ENCODE measurements at places on chromosomes 13 and 19. TPM values are rescaled to one million over a fixed set of nuclear protein-coding genes. Genes with fewer than 3 reads are reported as not detected.

Gene SELENOV
- total RNA-seq, result not detected

Gene GARIN5B
- total RNA-seq, result not detected

Gene URAD
- total RNA-seq, result not detected

Gene POGLUT2
- 5.9 TPM for total RNA-seq

Gene IGFL1
- not detected for total RNA-seq

- H3K27me3 ChIP-seq, result no peaks in the 10 kb centered on the region
- H3K27ac ChIP-seq, result no peak overlapping the region
- H3K4me1 ChIP-seq, result no peaks in the 10 kb centered on the region
- no peak for DNase-seq
- no peak overlapping the region for H3K4me3 ChIP-seq
These were observed 11.4 kb downstream of the TMEM255B start for GRCh38 chr13:113770441-113770840.

DNA sequence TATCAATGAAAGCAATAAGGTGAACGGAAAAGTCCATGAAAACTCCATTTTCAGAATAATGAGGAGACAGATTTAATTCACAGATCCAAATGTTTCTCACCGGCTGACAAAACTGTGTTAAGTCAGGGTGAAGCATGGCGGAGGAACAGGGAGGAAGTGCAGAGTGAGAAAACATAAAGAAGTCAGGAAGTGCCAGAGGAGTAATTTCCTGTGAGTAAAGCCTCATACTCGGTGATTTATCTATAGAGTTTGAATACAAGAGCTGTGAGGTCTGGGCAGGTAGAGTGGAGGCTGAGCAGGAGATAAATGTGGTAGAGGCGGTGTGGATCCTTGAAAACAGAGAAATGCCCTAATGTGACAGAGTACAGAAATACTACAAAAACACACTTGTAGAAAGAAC is 11.4 kb downstream of the CARD8 start:
- peaks cover 31% of the 10 kb centered on the region for H3K4me1 ChIP-seq
- H3K4me3 ChIP-seq, result no peak overlapping the region
- H3K27me3 ChIP-seq, result no peaks in the 10 kb centered on the region
- H3K27ac ChIP-seq, result no peak overlapping the region
- DNase-seq, result no peak

DNA sequence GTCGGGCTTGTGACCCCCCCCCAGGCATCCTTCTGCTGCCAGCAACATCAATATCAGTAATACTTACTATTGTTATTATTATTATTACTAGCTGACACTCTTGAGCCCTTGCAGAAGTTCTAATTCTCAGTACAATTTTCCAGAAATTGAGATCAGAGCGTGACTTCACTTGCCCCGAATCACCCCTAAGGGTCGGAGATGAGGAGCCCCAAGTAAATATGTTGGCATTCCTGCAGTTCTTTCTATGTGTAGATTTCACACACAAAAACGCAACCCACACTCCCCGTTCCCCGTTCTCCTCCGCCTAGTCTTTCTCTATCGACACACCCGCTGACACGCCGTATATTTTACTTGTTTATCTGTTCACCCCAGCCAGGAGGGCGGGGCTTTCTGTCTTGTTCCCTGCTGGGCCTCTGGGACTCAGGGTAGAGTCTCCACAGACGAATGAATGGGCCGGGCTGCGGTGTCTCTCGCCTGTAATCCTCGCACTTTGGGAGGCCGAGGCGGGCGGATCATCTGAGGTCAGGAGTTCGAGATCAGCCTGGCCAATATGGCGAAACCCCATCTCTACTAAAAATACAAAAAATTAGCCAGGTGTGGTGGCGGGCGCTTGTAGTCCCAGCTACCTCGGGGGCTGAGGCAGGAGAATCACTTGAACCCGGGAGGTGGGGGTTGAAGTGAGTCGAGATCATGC is 14.7 kb downstream of the TLE5 start:
- peaks cover 12% of the 10 kb centered on the region for H3K4me1 ChIP-seq
- H3K27me3 ChIP-seq, result no peaks in the 10 kb centered on the region
- peak overlapping the region; percentile 62 for H3K27ac ChIP-seq
- peaks cover 4% of the 10 kb centered on the region for H3K36me3 ChIP-seq

- no peak for DNase-seq
- H3K27ac ChIP-seq, result no peak overlapping the region
- H3K4me3 ChIP-seq, result no peak overlapping the region
These were observed 60.6 kb upstream of the ZNF724 start for GRCh38 chr19:23310729-23311211.

DNA sequence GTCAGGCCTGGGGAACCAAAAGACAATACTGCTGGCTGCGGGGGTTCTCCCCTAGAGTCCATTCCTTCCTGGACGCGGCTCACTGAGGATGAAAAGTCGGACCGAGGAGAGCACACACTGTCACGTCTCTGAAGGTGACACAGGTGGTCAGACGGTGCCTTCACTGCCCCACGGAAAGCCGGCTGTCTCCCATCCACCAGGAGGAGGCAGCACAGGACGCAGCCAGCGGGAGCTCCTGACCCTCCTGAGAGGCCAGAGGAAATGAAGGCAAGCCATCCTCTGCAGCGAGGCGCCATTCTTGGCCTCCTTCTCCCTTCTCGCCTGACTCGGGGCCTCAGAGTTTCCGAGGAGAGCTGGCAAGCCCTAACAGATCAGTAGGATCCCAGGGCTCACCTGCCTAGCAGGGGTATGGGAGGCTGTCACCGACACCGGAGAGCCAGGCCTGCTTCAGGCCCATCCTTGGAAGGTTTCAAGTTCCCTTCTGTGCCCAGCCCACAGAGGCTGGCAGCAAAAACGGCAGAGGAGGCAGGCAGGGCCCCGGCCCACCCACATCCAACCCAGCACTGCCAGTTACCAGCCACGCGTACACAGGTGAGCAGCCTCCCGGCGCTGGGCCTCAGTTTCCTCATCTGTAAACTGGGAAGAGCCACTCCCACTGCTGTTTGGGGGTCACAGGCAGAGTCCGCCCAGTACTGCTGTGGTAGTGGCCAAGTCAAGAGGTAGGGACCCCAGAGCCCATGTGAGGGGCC is 4.5 kb downstream of the REXO1 start:
- peaks cover 24% of the 10 kb centered on the region for H3K36me3 ChIP-seq
- no peak for DNase-seq
- peak overlapping the region; percentile 11 for H3K27ac ChIP-seq
- no peak overlapping the region for H3K4me3 ChIP-seq
- H3K4me1 ChIP-seq, result peaks cover 84% of the 10 kb centered on the region

DNA sequence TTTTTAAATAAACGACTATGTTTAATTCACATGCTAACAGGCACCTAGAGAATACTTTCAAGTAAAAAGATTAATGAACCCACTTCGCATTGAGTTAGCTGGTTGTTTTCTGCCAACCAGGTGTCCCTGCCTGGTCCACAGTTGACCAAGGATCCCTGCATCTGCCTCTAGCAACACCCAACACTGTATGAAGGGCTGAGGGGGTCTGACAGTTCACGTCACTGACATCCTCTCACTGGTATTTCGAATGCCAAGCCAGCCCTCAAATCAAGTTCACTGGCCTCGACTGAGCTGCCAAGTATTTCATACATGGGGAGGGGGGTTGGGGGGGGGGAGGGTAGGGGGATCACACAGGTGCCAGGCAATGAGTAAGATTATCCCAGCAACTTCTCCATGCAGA is 25.4 kb downstream of the SLC25A30 start:
- no peaks in the 10 kb centered on the region for H3K27me3 ChIP-seq
- H3K4me1 ChIP-seq, result peaks cover 12% of the 10 kb centered on the region
- no peak overlapping the region for H3K27ac ChIP-seq
- no peak overlapping the region for H3K4me3 ChIP-seq

GRCh38 chr13:33649212-33649878 is 168.6 kb upstream of the RFC3 start:
- DNase-seq, result no peak
- no peaks in the 10 kb centered on the region for H3K27me3 ChIP-seq
- peaks cover 9% of the 10 kb centered on the region for H3K4me1 ChIP-seq

DNA sequence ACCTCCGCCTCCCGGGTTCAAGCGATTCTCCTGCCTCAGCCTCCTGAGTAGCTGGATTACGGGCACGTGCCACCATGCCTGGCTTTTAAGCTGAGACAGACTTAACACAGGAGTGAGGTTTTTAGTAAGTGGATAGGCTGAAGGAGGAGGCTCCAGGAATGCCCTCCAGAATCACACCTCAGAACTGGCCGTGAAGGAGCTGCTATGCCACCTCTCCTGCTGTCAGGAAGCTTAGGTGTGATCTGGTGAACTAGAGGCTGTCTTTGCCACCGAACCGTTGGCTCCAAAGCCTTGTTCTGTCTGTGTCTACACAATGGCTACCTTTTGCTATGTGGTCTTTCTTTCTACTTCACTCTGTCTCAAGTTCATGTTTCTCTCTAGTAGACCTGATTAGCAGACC is 4.2 kb downstream of the PDCD2L start:
- no peak overlapping the region for H3K27ac ChIP-seq
- peak; percentile 13 for DNase-seq
- H3K4me3 ChIP-seq, result no peak overlapping the region
- no peaks in the 10 kb centered on the region for H3K27me3 ChIP-seq

DNA sequence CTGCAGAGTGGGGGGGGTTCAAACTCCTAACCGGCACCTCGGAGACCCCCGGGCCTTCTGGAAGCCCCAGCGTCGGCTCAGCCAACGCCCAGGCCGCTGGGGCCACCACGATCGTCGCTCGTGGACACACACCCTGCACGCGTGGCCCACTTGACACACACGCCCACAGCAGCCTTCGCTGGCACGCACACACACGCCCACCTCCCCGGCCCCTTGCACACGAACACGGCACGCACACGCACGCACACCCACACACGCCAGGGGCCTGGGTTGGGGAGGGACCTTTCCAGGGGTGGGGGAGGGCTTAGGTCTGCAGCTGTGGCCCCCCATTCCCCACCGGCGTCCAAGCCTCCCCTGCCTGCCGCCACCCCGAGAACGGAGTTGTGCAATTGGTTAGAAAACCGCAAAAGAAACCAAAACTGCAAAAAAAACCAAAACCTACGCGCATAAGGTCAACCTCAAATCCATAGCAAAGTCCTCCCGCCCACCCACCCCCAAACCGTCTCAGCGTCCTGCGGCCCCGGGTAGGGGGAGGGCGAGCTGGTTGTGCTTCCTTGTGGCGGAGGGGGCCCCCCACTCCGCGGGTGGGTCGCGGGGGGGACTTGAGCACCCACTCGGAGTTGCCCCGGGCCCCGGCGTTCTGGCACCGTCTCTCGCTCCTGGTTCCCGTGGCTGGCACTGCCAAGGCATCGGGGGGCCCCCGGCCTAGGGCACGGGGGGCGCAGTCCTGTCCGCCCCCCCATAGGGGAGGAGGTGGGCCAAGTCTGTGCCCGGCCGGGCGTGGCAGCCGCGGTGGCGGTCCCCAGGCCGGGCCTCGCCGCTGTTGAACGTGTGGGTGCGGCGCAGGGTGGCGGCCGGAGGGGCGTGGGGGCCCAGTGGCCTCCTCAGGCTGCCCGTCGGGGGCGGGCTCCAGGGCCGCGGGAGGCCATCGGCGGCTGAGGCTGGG is 3.3 kb upstream of the LRG1 start:
- no peak for DNase-seq
- peak overlapping the region; percentile 58 for H3K27ac ChIP-seq
- peak overlapping the region; percentile 17 for H3K4me3 ChIP-seq
- H3K4me1 ChIP-seq, result no peaks in the 10 kb centered on the region

- peak overlapping the region; percentile 99 for H3K27ac ChIP-seq
- no peaks in the 10 kb centered on the region for H3K36me3 ChIP-seq
- DNase-seq, result no peak
- H3K4me3 ChIP-seq, result peak overlapping the region; percentile 81
These were observed 1.6 kb upstream of the RAP2A start for GRCh38 chr13:97432232-97432916.

- no peak overlapping the region for H3K27ac ChIP-seq
- H3K4me3 ChIP-seq, result no peak overlapping the region
- no peaks in the 10 kb centered on the region for H3K4me1 ChIP-seq
- no peaks in the 10 kb centered on the region for H3K36me3 ChIP-seq
These were observed 14.7 kb downstream of the CCDC169 start for GRCh38 chr13:36282821-36283432.

- H3K4me1 ChIP-seq, result peaks cover 7% of the 10 kb centered on the region
- peaks cover 54% of the 10 kb centered on the region for H3K27me3 ChIP-seq
These were observed 484 bp downstream of the IL11 start for GRCh38 chr19:55369653-55370304.

GRCh38 chr19:42628411-42629140 is 33.9 kb upstream of the CEACAM8 start:
- H3K27me3 ChIP-seq, result no peaks in the 10 kb centered on the region
- H3K4me1 ChIP-seq, result no peaks in the 10 kb centered on the region
- no peak for DNase-seq
- no peak overlapping the region for H3K27ac ChIP-seq
- H3K36me3 ChIP-seq, result no peaks in the 10 kb centered on the region
- H3K4me3 ChIP-seq, result no peak overlapping the region

- no peak overlapping the region for H3K27ac ChIP-seq
- H3K27me3 ChIP-seq, result no peaks in the 10 kb centered on the region
- H3K36me3 ChIP-seq, result no peaks in the 10 kb centered on the region
- H3K4me3 ChIP-seq, result no peak overlapping the region
- H3K4me1 ChIP-seq, result no peaks in the 10 kb centered on the region
These were observed 163.4 kb upstream of the TSC22D1 start for GRCh38 chr13:44739539-44739938.

GRCh38 chr13:51444922-51445321 is 7.9 kb downstream of the INTS6 start:
- no peaks in the 10 kb centered on the region for H3K27me3 ChIP-seq
- H3K27ac ChIP-seq, result no peak overlapping the region
- H3K4me1 ChIP-seq, result no peaks in the 10 kb centered on the region
- no peak overlapping the region for H3K4me3 ChIP-seq

GRCh38 chr13:22447132-22447886 is 733.5 kb upstream of the SGCG start:
- no peak overlapping the region for H3K27ac ChIP-seq
- H3K4me1 ChIP-seq, result no peaks in the 10 kb centered on the region
- H3K27me3 ChIP-seq, result no peaks in the 10 kb centered on the region
- H3K4me3 ChIP-seq, result no peak overlapping the region
- no peak for DNase-seq
- H3K36me3 ChIP-seq, result no peaks in the 10 kb centered on the region

DNA sequence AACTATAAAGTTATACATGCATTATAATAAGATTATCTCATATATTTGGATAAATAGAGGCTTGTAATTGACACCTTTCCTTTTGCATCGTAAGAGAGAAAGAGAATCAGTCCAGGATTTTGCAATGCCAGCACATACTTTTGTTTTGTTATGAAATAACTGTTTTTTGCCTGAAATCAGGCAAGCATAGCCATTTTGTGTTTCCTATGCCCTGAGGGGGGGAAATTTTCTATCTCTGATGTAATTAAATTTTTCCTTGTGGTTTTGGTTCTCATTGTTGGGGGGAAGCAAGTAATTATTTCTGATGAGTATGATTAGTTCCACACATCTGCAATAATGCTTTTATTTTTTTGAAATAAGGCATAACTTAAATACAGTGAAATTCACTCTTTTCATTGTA is 229.4 kb downstream of the NDFIP2 start:
- H3K4me1 ChIP-seq, result no peaks in the 10 kb centered on the region
- no peak for DNase-seq
- H3K36me3 ChIP-seq, result no peaks in the 10 kb centered on the region
- no peak overlapping the region for H3K27ac ChIP-seq
- no peaks in the 10 kb centered on the region for H3K27me3 ChIP-seq

DNA sequence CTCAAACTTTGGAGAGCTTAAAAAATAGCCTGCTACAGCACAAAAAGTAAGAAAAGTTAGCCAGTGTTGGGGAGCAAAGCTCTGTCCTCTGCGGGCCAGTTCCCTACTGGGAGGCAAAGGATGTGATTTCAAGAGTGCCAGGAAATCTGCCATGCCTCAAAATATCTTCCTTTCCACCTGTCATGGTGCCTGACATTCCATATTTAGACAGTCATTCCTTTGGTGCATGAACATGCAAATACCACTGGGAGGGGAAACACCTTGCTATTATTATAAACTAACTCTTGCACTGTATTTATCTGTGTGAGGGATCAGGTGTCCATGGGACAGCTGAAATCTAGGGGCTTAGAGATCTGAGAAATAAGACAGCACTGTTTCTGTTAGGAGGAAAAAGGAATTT is 10.3 kb downstream of the FREM2 start:
- no peak overlapping the region for H3K4me3 ChIP-seq
